ENCODE measurements at places on chromosomes 2 and 18.

- DNase-seq, result no peak
Measured at GRCh38 chr2:235051436-235052260, 99.8 kb downstream of the SH3BP4 start.

GRCh38 chr2:212327171-212327809 lies 211.3 kb downstream of the ERBB4 start:
- DNase-seq, result no peak

DNA sequence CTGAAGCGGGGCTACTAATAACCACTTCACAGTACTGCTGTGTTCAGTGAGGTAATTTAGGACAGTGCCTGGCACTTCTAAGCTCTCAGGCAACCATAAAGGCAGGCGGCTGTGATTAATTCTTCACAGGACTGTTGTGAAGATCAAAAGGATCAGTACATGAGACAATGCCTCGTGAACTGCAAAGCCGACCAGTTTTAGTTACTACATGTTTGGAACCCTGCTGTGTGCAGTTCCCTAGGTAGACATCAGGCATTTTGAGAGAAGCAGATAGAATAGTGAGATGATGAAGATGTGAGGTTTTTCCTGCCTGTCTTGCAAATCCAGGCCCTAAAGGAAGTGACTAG lies 19.1 kb downstream of the EFHD1 start:
- no peak for DNase-seq

DNA sequence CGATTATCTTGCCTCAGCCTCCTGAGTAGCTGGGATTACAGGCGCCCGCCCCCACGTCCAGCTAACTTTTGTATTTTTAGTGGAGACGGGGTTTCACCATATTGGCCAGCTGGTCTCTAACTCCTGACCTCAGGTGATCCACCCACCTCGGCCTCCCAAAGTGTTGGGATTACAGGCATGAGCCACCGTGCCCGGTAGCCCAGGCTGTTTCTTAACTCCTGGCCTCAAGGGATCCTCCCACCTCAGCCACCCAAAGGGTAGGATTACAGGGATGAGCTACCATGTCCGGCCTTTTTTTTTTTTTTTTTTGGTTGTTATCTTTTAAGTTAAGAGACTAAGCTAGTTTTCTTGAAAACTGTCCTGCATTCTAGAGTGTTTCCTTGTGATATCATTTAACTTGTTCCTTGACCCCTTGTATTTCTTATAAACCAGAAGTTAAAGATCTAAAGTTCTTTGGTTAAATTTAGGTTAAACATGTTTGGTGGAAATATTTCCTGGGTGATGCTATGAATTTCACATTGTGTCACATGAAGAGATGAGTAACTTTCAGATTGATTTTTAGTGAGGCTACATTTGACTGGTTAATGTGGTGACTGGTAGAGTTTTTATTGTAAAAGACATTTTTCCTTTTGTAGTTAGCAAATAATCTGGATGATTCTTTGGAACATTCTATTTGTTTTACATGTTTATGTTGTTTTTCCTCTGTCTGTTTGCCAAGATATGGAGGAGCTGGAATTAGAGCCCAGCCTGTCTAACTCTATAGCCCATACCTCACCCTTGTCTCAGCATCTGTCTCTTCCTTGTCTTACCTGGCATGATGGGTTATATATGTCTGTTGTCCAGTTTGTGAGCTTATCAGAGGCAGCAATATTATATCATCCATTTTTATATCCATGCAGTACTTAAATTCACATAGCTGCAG lies 5.2 kb downstream of the NCAPH start:
- no peak for DNase-seq

DNA sequence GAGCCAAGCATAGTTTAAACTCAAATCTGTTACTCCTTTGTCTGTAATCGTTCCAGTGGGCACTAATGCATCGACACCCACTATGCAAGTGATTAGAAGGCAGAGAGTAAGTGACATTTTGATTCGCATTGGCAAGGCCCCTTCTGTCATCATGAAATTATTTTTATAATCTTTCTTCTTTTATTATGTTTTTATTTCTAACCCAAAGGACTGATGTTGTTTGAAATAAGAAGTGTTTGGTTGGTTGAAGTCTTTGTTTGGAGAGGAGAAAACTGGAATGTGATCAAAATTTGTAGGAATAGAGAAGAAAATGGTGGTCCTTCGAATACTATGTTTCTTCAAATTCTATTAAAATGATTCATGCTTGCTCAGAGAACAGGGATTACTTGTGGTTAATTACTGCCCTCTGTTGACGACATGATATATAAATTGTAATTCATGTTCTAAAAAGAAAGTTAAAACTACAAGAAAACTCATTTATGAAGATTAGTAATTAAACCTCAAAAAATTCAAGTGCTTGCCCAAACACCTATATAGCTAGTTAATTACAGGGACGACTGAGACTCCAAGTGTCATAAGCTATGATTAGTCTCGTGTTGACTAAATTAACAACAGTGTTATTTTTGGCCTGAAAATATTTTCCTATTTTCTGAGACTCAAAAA lies 26.4 kb upstream of the TFPI start:
- DNase-seq, result no peak

DNA sequence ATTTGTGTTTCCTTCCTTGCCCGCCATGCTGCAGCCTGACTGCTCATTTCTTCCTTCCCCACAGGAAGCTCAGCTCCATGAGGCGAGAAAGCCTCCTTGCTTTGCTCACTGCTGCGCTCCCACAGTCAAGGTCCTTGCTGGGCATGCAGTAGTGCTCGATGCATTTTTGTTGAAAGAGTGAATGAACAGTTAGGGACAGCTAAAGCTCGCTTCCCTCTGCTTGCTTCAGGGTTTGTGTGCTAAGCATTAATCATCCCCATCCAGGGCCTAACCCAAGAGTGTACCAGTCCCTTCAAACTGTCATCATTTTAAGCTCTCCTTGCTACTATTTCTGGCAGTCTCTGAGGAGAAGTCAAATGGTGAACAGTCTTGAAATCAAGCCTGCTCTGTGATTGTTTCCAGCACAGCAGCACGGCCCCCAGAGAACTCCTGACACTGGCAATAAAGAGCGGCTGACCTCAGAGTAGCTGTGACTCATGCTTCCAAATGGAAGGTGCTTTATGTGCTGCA lies 171.7 kb upstream of the SOX11 start:
- DNase-seq, result no peak

DNA sequence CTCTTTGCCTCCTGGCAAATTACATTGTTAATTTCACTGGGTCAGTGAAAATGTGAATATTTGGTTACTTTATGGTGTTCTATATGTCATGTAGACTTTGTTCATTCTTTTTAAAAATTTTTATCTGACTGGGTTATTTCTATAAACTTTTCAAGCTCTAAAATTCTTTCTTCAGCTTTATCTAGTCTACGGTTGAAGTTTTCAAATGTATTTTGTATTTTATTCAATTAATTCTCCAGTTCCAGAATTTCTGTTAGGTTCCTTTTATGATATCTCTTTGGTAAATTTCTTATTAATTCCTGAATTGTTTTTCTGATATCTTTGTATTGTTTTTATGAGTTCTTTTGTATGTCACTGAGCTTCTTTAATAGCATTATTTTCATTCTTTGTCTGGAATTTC lies 228.1 kb downstream of the LPIN1 start:
- no peak for DNase-seq

DNA sequence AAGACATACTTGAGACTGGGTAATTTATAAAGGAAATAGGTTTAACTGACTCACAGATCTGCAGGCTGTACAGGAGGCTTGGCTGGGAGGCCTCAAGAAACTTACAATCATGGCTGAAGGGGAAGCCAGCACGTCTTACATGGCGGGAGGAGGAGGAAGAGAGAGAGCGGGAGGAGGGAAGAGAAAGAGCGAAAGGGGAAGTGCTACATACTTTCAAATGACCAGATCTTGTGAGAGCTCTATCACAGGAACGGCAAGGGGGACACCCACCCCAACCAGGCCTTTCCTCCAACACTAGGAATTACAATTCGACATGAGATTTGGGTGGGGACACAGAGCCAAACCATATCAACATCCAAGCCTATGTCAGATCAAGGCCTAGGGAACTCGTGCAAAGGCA lies 24.2 kb downstream of the MYL12B start:
- DNase-seq, result no peak

DNA sequence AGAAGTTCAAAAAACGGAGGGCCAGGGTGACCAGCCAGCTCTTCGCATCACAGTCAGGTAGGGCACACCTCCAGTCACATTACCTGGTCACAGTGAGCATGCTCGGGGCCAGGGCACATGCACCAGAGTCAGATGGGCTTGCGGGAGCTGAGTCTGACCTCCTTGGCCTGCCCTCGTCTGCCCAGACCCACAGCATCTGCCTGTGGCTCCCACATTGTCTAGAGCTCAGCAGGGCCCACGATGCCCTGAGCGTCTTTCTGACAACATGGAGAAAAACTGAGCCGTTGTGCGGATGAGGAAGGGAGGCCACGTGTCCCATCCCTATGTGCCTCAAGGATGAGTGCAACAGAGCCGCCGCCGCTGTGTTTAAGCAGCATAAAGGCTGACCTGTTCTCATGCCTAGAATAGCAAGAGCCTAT lies 37.6 kb downstream of the CRACDL start:
- DNase-seq, result no peak

DNA sequence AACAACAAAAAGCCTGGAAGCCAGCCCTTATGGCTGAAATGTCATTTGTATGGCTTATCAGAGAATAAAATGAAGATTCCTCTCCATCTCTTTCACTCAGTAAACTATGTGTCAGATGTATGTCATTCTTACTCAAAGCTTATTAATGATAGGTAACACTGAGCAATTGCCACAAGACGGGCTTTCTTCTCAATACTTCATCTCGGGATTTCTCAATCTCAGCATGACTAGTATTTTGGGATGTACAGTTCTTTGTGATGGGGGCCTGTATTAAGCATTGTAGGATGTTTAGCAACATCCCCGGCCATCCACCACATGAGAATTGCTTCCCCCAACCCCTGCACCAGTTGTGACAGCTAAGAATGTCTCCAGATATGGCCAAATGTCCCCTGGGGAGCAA lies 80.2 kb downstream of the MREG start:
- DNase-seq, result no peak

DNA sequence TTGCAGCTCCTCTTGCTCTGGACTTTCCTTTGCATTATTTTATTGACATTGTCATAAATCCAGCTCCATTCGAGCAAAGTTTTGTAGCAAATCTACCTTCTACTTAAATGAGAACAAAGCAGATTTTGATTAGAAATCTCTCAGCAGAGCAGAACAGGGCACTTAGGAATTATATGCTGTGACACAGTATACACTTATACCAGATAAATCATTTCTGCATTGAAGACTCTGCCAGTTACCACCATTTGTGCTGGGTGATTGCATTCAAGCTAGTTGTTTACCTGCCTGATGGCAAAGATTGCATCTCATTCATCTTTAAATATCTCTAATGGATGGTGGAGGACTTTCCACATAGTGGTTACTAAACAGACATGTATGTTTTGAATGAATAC lies 441.7 kb upstream of the HNMT start:
- DNase-seq, result no peak

GRCh38 chr2:151984424-151985083 lies 114.3 kb downstream of the CACNB4 start:
- no peak for DNase-seq

GRCh38 chr2:238080518-238080917 lies 19.6 kb upstream of the ESPNL start:
- no peak for DNase-seq

GRCh38 chr2:200449149-200449548 lies 60.7 kb downstream of the KCTD18 start:
- no peak for DNase-seq

GRCh38 chr2:240203031-240203787 lies 62.8 kb upstream of the OTOS start:
- no peak for DNase-seq

GRCh38 chr2:136362676-136363390 lies 244.9 kb upstream of the CXCR4 start:
- peak; percentile 16 for DNase-seq

DNA sequence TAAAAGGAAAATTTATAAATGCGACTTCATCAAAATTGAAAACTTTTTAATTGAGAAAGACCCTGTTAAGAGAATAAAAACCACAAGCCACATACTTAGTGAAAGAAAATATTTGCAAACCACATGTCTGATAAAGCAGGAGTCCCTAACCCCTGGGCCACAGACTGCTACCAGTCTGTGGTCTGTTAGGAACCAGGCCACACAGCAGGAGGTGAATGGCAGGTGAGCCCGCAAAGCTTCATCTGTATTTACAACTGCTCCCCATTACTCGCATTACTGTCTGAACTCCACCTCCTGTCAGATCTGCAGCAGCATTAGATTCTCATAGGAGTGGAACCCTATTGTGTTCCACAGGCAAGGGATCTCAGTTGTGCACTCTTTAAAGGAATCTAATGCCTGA lies 95.5 kb upstream of the CRACDL start:
- no peak for DNase-seq

DNA sequence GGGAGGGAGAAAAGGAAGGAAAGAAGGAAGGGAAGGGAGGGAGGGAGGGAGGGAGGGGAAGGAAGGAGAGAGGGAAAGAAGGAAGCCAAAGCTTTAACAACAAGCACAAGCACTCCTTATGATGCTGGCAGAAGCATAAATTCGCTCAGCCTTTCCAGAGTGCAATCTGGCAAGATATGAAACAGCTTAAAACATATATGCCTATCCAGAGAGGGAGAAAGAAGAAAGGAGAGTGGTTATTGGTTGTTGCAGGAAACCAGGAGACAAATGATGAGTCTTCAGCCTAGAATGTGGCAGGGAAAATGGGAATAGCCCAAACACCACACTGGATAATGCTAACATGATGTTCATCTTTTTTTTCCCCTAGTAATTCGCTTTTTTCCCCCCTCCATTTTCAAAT lies 64.0 kb downstream of the STPG4 start:
- DNase-seq, result no peak

- DNase-seq, result no peak
Measured at GRCh38 chr18:79944126-79944731, 7.2 kb downstream of the SLC66A2 start.

- DNase-seq, result peak; percentile 83
Measured at GRCh38 chr2:160994141-160995002, 165.9 kb upstream of the TANK start.

GRCh38 chr18:44973282-44973681 lies 292.6 kb downstream of the SETBP1 start:
- peak; percentile 14 for DNase-seq

GRCh38 chr2:211837706-211838105 lies 700.9 kb downstream of the ERBB4 start:
- no peak for DNase-seq

DNA sequence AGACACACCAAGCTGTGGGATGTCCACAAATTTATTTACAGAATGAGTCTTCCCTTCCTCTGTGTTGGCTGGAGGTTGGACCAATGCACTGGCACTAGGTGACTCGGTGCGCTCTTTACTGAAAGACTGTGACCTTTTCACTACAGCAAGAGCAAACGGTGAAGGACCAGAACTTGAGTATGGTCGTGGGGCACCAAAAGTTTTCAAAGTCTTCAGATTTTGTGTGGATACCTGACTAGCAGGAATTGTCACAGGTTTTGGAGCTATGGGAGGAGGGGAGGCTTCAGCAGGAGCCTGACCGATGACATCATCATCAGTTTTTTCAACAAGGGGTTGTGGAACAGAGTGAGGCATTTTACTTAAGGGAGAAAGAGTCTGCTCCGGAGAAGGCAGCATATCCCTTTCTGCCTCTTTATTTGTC lies 73.0 kb upstream of the GRB14 start:
- DNase-seq, result no peak

Data from CD4-positive, alpha-beta T cell treated with Interleukin-17A for 1 hour (primary cell).